Regular cardiac myocyte (primary cell): ENCODE measurements at places on chromosomes 3 and 15. TPM values are rescaled to one million over a fixed set of nuclear protein-coding genes. Genes with fewer than 3 reads are reported as not detected.

The IGSF11 gene
- total RNA-seq = 0.56 TPM in 1 of 2 replicates, not detected in the other

The CKMT1A gene
- not detected in 2 replicates for total RNA-seq

The GABRG3 gene
- total RNA-seq = not detected in 2 replicates

The LCTL gene
- 4.8 and 10.9 TPM in 2 replicates for total RNA-seq

The PCSK6 gene
- total RNA-seq = 4.2 and 9.9 TPM in 2 replicates

The EFHB gene
- total RNA-seq = under 0.01 TPM in 1 of 2 replicates, not detected in the other

The ITIH4 gene
- 0.96 and 2.3 TPM in 2 replicates for total RNA-seq

The PCOLCE2 gene
- total RNA-seq = 27.8 and 73.6 TPM in 2 replicates

The HDAC11 gene
- total RNA-seq = 9.8 and 15.2 TPM in 2 replicates

The TMEM207 gene
- total RNA-seq = not detected in 2 replicates

The TIMP4 gene
- total RNA-seq = 0.77 and 2.3 TPM in 2 replicates

The GLDN gene
- total RNA-seq = 1.2 and 1.4 TPM in 2 replicates

The POPDC2 gene
- total RNA-seq = 0.56 and 0.58 TPM in 2 replicates

The ISL2 gene
- total RNA-seq = under 0.01 and 0.56 TPM in 2 replicates

The DPPA2 gene
- total RNA-seq = not detected in 2 replicates
